Thyroid gland (tissue), 4 donors: ENCODE measurements at places on chromosomes 7 and 10. TPM values are rescaled to one million over a fixed set of nuclear protein-coding genes. Genes with fewer than 3 reads are reported as not detected.

- peak overlapping the region; percentile 5 for H3K4me3 ChIP-seq
- no peak overlapping the region for H3K27ac ChIP-seq
- H3K27me3 ChIP-seq: peaks cover 82% of the 10 kb centered on the region
- DNase-seq: no peak
- H3K36me3 ChIP-seq: no peaks in the 10 kb centered on the region
Measured at GRCh38 chr7:155377071-155377837, 79.6 kb downstream of the INSIG1 start.

DNA sequence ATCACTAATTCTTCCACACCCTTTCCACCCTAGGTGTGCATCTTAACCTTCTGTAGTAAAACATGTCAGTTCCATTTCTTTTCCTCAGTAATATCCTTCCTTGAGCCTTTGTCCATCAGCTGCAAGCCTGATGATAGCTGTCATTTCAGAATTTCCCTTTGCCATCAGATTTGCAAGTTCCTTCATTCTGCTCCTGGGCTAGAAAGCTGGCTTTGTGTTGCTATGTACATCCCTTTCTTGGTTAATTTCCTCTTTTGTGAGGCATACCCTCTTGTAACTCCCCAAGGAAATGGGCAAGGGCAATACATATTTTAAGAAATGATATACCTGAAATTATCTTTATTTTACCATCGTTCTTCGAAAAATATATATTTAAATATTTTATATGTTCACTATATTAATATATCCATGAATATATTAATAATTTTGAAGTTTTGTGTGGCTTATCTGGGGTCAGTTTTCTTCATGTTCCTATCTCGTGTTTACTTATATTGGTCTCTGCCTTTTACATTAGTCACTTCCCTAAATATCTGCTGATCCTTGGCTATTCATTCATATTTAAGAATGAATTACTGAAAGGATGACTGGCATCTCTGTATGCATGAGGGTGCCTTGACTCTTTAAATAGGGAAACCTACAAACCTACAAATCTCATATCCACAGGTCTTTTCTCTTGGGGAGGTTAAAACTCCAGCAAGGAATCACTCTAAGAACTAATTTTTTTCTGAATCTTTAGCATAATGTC, 143.8 kb downstream of the ZNF22 start:
- no peak overlapping the region for H3K4me3 ChIP-seq
- H3K27me3 ChIP-seq: no peaks in the 10 kb centered on the region
- H3K4me1 ChIP-seq: no peaks in the 10 kb centered on the region
- H3K27ac ChIP-seq: no peak overlapping the region

DNA sequence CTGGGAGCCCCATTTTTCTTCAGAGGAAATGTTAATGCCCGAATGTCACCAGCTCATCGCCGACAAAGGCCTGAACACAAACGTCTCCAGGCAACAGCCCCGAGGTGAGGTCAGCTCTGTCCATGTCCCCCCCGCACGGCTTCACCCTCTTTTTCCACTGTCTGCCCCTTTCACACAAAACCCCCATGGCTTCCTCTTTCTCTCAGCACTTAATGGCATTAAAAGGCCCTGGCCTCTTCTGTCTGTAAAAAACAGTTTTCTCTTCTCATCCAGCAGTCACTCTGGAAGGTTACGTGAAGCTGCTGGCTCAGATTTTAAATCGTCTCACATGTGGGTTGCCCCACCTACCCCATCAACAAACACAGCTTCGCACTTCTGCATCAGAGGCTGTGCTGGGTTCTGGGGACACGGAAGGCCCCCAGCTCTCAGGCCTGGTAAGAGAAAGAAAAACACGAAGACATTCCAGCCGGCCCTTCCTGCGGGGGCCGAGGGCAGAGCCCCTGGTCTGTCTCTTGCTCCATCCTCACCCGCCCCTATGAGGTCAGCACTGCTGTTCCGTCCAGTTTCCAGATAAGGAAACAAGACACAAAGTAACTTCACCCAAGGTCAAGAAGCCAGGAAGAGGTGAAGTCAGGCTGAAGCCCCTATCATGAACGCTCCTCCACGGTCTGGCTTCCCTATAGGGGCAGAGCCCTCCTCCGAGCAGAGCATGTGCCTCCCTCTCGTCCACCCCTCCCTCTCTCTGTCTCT, 91.1 kb upstream of the PDGFA start:
- no peak overlapping the region for H3K27ac ChIP-seq
- no peaks in the 10 kb centered on the region for H3K36me3 ChIP-seq
- H3K4me3 ChIP-seq: no peak overlapping the region
- H3K27me3 ChIP-seq: no peaks in the 10 kb centered on the region
- no peaks in the 10 kb centered on the region for H3K4me1 ChIP-seq

DNA sequence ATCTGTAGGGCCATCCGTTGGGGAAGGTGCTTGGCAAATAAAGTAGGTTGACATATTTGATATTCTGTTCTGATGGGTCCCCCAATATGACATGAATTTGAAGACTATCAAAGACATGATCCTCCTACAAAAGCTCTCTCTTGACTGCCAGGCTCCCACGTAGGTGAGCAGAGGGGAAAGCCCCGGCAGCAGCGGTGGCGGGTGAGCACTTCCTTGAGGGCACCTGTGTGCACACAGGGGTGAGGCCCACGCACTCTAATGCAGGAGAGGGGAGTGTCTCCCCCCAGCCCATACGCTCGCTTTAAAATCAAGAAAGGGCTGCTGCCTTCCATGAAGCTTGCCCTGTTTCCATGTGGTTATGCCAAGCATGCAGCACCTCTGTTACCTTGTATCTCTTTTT, 100.4 kb downstream of the TAX1BP1 start:
- no peaks in the 10 kb centered on the region for H3K36me3 ChIP-seq
- DNase-seq: no peak
- H3K27ac ChIP-seq: no peak overlapping the region

DNA sequence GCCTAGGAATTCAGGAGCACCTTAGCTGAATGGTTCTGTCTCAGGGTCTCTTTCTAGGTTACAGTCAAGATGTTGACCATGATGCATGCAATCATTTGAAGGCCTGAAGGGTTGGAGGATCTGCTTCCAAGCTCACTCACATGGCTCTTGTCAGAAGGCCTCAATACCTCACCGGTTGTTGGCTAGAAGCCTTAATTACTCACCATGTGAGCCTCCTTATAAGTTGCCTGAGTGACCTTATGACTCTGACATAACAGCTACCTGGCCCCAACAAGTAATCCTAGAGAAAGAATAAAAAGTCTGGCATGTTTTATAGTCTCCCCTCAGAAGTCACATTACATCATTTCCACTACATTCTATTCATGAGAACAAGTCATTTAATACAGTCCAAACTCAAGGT, 3.4 kb upstream of the C1GALT1 start:
- no peaks in the 10 kb centered on the region for H3K27me3 ChIP-seq
- DNase-seq: no peak
- no peaks in the 10 kb centered on the region for H3K36me3 ChIP-seq
- no peak overlapping the region for H3K4me3 ChIP-seq
- no peak overlapping the region for H3K27ac ChIP-seq

DNA sequence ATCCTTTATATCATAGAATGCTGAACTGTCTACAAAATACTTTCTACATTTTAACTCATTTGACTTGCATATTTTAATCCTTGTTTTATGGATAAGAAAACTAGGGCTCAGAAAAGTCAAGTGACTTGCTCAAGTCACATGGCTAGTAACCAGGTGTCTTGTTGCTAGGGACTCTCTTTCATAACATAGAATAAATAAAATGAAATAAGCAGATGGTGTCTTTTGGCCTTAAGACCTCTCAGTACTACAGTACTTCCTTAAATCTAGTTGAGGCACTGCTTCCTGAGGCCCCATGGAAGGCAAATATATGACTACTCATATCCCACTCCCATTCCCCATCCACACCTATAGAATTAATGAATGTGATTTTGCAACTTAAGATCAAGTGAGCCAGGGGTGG, 87.9 kb downstream of the CDK6 start:
- DNase-seq: no peak
- no peaks in the 10 kb centered on the region for H3K4me1 ChIP-seq
- H3K4me3 ChIP-seq: no peak overlapping the region
- no peaks in the 10 kb centered on the region for H3K36me3 ChIP-seq

DNA sequence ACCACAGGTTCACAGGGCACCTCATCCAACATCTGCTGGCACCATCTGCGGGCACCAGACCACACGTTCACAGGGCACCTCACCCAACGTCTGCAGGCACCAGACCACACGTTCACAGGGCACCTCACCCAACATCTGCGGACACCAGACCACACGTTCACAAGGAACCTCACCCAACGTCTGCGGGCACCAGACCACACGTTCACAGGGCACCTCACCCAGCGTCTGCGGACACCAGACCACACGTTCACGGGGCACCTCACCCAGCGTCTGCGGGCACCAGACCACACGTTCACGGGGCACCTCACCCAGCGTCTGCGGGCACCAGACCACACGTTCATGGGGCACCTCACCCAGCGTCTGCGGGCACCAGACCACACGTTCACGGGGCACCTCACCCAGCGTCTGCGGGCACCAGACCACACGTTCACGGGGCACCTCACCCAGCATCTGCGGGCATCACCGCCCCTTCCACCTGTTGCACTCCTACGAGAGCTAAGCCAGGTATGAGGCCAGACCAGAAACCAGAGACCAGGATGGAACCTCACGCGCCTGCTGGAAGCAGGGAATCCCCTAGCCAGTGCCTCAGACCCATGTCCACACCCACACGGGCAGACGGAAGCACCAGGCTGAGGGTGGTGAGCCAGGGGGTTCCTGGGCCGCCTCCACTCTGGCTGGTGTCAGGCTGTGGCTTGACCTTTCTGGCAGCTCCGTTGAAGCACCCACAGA, 182.8 kb downstream of the MAD1L1 start:
- no peak overlapping the region for H3K4me3 ChIP-seq

DNA sequence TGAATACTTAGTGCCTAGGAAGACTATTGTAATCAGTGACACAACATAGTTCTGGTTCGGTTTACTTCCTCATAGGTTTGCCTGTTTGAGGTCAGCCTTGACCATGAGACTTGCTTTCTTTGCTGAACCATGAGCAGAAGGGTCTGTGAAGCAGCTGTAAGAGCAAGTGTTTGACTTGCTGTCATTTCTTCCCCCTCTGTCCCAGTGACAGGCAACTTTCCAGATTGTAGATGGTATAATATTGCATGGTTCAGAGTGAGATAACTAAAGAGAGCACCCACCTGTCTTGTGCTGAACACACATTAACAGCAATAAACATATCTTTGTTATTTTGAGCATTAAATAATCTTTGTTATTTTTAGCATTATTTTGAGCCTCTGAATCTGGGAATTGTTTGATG, 9.3 kb upstream of the RTKN2 start:
- DNase-seq: no peak
- no peaks in the 10 kb centered on the region for H3K27me3 ChIP-seq
- peaks cover 4% of the 10 kb centered on the region for H3K4me1 ChIP-seq
- H3K4me3 ChIP-seq: no peak overlapping the region
- H3K27ac ChIP-seq: no peak overlapping the region

DNA sequence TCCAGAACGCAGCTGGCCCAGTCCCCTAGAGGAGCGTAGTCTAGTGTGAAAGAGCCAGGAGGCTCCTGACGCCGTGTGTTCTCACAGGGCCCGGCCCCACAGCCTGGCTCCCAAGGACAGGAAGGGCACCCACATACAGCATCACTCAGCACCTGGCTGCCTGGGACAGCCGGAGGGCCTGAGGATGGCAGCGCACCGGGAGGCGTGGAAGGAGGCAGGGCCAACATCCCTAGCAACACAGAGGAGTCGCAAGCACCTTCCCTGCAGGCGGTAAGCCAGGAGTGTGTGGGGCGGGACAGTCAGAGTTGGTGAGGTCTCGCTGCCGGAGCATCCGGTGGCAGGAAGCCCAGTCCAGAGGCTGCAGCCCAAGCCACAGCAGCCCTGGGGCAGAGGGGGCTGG, 125.8 kb downstream of the MAD1L1 start:
- H3K4me1 ChIP-seq: peaks cover 11% of the 10 kb centered on the region
- no peak overlapping the region for H3K4me3 ChIP-seq
- no peak for DNase-seq
- H3K36me3 ChIP-seq: no peaks in the 10 kb centered on the region

The HNRNPA2B1 gene
- 303 TPM for total RNA-seq

The IGFBP1 gene
- not detected for total RNA-seq

The GIMAP8 gene
- 34.5 TPM for total RNA-seq
